Stimulated activated CD4-positive, alpha-beta T cell treated with anti-CD3 and anti-CD28 coated beads, Interleukin-1b, Interleukin-23, amount 100 ng/mL, for 1 hour (primary cell): ENCODE measurements at places on chromosomes 12 and 14.

GRCh38 chr14:23379366-23380196 lies 2.7 kb downstream of the CMTM5 start:
- peak; percentile 30 for DNase-seq

- no peak for DNase-seq
Observed at GRCh38 chr12:128970941-128971340, 117.7 kb downstream of the GLT1D1 start.

DNA sequence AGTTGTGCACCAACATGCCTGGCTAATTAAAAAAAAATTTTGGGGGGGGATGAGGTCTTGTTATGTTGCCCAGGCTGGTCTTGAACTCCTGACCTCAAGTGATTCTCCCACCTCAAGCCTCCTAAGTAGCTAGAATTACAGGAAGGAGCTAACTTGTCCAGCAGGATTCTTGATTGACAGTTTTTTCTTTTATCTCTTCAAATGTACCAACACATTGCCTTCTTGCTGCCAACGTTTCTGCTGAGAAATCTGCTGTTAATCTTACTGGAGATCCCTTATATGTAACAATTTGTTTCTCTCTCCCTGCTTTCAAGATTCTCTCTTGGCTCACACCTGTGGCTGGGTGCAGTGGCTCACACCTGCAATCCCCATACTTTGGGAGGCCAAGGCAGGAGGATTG lies 22.4 kb upstream of the MARK3 start:
- no peak for DNase-seq

DNA sequence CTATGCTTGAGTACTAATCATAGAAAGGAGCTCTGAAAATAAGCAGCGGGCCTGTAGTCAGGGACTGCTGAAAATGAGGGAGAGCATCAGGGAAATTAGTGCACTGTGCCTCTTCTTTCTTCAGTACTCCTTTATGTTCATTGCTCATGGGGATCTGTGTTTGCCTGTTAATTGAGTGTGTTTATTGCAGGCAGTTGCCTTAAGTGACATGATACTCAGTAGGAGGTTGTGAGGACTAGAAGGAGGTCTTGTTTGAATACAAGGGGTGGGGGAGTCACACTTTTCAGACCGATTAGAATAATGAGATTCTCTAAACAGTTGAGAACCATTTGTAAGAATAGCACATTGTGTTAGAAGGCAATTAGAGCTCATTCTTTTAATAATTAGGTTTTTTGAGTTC lies 102.6 kb upstream of the SLCO1C1 start:
- DNase-seq, result no peak

- DNase-seq, result no peak
Observed at GRCh38 chr14:77647853-77648252, 31.4 kb upstream of the SPTLC2 start.

GRCh38 chr12:52822771-52823510 lies 9.0 kb upstream of the KRT4 start:
- DNase-seq, result no peak

- no peak for DNase-seq
Observed at GRCh38 chr12:82554529-82554928, 132.2 kb upstream of the TMTC2 start.
